ENCODE measurements at places on chromosomes 1 and 21. TPM values are rescaled to one million over a fixed set of nuclear protein-coding genes. Genes with fewer than 3 reads are reported as not detected.

The SRM gene
- total RNA-seq, result 52.9 TPM

The KCNH1 gene
- total RNA-seq, result 0.54 TPM

DNA sequence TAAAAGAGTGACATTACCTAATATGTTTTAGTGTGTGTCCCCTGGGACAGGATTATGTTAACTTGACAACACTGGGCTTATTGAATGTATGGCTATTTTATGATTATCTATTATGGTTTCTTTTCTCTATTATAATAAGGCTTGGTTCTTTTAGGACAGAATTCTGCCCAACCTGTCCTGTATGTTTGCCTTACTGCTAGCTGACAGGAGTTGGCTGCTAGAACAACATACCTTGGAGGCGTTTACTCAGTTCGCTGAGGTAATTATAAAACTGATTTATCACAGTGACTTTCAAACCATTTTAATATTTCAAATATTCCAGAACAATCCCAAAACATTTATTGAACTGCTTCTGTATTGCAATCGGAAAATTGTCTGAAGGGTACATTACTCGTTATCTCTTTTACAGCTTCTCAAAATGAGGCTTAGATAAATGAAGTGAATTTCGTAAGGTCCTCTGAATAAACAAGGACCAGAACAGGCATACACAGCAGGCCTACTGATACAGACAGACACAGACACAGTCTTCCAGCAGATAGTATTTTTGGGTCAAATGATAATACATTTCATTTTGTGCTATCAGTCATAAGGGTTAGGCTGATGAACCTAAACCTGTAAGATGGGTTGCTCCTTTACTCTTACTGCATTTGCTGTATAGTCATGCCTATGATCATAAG lies 44.2 kb downstream of the SCYL3 start:
- no peak overlapping the region for H3K4me3 ChIP-seq
- no peaks in the 10 kb centered on the region for H3K27me3 ChIP-seq
- DNase-seq, result no peak

DNA sequence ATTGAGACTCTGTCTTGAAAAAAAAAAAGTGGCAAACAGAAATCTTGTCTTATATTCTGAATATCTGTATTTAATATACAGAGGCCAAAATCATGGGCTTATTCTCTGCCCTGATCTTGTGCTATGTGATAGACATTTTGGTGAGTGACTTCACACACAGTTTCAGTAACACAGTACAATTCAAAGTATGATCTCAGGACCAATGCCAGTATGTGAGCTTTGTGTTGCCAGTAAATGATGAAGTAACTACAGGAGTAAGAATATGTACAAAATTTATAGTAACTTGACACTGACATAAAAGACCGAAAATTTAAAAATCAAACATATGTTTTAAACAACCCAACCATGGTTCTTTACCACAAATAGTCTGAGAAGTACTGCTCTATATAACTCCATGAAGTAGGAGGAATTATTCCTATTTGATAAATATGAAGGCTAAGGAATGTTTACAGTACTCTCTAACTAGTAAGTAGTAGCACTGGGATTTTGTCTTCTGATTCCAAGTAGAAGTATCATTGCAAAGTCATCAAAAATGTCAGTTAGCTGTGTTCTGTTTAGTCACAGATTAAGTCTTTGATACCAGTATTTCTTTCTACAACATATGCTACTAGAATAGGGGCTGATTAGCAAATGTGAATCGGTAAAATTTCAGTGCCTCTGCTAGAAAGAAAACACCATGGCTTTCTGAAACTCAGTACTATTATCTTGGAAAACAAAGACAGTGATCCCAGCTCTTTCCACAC lies 25.3 kb downstream of the DPH5 start:
- DNase-seq, result no peak
- H3K4me3 ChIP-seq, result no peak overlapping the region
- peaks cover 6% of the 10 kb centered on the region for H3K36me3 ChIP-seq

The CHAF1B gene
- 2.5 TPM for total RNA-seq

DNA sequence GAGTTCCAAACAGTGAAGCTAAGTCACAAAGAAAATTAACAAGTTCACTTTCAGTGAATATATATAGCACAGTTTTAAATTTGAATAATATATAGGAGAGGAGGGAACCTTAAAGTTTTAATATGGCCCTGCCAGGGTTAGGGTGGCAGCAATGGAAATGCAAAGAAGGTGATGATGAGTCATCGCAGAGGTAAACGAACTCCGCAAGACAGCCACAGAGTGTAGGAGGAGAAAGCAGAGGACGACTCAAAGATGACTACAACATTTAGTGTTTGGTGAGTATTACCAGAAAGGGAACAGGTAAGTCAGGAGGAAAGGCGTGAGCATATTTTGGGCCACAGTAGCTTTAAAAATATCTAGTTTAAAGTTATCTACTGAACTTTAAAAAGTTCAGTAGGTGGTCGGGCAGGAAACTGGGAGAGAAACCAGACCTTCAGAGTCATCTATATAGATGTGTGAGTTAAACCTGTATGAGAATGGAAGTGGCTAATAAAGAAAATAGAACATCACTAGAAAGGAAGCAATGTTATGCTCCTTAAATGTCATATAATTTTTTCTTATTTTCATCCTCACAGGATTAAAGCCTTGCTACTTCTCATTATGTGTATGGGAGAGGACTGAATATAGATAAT lies 75.7 kb downstream of the UCHL5 start:
- no peak overlapping the region for H3K4me3 ChIP-seq
- H3K27me3 ChIP-seq, result no peaks in the 10 kb centered on the region
- no peak overlapping the region for H3K27ac ChIP-seq
- H3K4me1 ChIP-seq, result no peaks in the 10 kb centered on the region
- no peaks in the 10 kb centered on the region for H3K36me3 ChIP-seq
